ENCODE measurements at places on chromosomes 7 and 10.

- DNase-seq: no peak
These were observed 5.0 kb downstream of the EIF3B start for GRCh38 chr7:2359610-2360009.

DNA sequence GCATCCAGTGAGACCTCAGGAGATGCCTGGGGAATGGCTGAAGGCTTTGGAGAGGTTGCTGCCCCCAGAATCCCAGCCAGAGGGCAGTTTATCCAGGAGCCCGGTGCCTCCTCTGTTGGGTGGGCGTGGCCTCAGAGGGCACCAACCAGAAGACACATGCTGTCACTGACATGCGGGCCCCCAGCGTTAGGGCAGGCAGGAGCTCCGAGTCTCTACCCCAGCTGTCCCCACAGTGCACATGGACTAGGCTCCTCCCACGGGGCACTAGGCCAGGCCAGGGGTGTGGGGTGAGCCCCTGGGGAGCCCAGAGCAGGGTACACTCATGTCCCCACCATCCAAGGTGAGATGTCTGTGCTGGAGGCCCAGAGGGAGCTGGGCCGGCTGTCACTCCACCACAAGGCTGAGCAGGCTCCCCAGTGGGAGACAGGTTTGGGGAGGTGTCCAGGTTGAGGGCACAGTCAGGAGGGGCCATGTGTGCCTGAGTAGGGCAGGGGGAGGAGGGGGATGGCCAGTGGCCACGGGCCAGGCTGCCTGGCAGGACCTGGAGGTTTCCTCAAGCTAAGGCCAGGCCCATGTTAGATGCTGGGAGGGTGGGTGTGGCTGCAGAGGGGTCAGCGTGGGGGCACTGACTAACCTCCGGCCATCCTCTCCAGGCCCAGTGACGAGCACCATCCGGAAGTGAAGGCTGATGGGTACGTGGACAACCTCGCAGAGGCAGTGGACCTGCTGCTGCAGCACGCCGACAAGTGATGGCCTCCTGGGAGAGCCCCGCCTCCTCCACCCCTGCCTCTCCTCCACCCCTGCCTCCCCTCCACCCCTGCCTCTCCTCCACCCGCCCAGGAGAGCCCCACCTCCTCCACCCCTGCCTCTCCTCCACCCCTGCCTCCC, 131.3 kb downstream of the FAM53B start:
- peak; percentile 17 for DNase-seq

GRCh38 chr7:753190-753589, 26.1 kb upstream of the PRKAR1B start:
- no peak for DNase-seq

- DNase-seq: no peak
These were observed 128.8 kb upstream of the LYZL2 start for GRCh38 chr10:30758338-30758737.

- no peak for DNase-seq
These were observed 241.0 kb downstream of the FRMD4A start for GRCh38 chr10:14089556-14090292.

DNA sequence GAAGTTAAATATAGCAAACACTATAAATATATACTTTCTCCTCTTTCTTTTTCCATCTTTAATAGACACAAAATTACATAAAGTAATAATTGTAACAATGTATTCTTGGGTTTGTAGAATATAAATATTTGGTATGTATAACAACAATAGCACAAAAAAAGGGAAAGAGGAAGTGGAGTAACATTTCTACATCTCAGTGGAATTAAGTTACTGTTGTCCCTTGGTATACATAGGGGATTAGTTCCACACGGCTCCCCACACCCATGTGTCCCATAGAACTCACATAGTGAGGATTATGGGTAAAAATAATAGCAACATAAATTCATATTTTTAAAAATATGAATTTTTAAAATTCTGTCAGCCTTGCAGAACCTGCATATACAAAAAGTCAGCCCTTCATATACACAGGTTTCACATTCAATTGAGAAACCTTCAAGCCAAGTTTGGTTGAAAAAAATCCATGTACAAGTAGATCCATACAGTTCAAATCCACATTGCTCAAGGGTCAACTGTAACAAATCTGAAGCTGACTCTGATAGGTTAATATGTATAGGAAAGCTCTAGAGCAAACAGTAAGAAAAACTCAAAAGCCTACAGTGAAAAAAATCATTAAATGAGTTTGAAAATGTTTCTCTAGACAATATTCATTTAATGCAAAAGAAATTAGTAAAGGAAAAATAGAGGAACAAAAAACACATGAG, 92.4 kb downstream of the HYCC1 start:
- no peak for DNase-seq

- no peak for DNase-seq
These were observed 18.3 kb upstream of the AQP1 start for GRCh38 chr7:30893357-30893756.

DNA sequence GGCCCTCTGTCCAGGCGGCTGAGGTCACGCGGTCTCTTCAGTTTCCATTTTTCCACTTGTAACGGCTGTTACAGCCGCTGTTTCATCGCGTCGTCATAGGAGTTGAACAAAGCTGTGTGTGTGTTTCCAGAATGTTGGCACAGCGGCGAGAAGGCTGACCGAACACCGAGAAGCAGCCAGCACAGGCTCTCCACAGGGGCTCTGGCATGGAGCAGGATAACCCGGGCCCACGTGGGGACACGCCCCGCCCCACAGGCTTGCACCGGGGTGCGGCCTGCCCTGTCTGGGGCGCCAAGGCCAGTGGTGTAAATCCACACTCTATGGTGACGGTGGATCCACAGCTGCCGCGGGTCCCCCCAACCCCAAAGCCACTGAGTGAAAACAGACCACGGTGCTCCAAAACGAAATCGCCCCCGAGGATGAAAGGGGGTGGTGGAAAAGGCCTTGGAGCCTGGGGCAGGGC, 448.2 kb downstream of the DNAJB6 start:
- no peak for DNase-seq

GRCh38 chr10:31557854-31558253, 238.8 kb downstream of the ZEB1 start:
- DNase-seq: no peak

GRCh38 chr7:106520962-106521514, 139.9 kb downstream of the CCDC71L start:
- DNase-seq: no peak

GRCh38 chr7:102096012-102096332, 190.7 kb upstream of the SH2B2 start:
- DNase-seq: no peak

- DNase-seq: no peak
These were observed 297.8 kb downstream of the CNTNAP2 start for GRCh38 chr7:146414373-146414772.

DNA sequence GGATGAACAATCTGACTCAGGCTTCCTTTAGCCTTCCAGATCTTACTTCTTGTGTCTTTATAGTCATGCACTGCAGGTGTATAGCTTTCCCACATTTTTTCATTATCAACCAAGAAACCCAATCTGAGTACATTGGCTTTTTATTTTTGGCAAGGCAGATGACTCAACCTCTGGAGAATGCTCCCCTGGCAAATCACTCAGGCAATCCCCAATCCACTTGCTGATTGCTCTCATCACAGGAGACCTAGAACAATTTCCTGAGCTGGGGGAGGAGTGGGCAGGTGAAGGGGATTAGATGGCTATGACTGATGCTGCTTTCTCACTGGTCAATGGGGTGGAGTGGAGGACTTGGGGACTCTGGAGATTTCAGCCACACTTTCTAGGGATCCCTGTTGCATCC, 134.4 kb downstream of the SLC16A9 start:
- no peak for DNase-seq

DNA sequence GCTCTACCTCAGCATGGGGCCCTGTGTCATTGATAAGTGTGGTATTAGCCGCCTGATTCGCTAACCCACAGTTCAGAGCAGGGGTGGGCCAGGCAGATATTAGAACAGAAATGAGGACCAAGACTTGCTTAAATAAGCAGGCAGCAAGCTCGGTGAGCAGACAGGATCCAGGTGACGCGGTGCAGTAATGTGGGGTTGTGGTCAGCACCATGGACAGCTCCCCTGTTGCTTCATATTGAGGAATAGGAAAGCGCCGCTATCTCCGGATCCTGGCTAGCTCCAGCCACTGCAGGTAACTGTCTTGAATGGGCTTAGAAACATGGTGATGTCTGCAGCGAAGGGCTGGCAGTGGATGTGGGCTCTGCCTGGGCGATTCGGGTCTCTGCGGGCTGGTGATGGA, 51.3 kb upstream of the GPR26 start:
- DNase-seq: no peak

Measured in DMS 273 treated with DMSO at 0.1 percent for 48 hours (cell line).